ENCODE measurements at places on chromosomes 4 and X.

DNA sequence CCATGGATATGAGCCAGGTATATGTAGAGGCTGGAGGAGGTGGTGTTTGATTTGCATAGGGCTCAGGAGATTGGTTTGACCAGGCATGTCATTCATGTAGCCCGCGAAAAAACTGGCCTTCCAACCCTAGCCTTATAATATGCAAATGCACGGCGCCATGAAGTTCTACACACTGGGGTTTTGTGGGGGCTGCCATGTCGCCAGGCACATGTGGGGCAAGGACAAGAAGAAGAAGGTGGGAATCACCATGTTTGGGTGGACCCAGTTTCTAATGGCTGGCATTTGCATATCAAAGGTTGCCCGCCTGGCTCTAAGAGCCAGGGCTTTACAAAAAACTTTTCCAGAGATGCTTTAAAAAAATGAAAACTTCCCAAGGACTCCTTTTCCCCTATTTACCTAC is 1251.0 kb downstream of the PCDH18 start:
- no peak for DNase-seq

- no peak for DNase-seq
Measured at GRCh38 chrX:127207326-127207725, 387.8 kb downstream of the PRR32 start.

DNA sequence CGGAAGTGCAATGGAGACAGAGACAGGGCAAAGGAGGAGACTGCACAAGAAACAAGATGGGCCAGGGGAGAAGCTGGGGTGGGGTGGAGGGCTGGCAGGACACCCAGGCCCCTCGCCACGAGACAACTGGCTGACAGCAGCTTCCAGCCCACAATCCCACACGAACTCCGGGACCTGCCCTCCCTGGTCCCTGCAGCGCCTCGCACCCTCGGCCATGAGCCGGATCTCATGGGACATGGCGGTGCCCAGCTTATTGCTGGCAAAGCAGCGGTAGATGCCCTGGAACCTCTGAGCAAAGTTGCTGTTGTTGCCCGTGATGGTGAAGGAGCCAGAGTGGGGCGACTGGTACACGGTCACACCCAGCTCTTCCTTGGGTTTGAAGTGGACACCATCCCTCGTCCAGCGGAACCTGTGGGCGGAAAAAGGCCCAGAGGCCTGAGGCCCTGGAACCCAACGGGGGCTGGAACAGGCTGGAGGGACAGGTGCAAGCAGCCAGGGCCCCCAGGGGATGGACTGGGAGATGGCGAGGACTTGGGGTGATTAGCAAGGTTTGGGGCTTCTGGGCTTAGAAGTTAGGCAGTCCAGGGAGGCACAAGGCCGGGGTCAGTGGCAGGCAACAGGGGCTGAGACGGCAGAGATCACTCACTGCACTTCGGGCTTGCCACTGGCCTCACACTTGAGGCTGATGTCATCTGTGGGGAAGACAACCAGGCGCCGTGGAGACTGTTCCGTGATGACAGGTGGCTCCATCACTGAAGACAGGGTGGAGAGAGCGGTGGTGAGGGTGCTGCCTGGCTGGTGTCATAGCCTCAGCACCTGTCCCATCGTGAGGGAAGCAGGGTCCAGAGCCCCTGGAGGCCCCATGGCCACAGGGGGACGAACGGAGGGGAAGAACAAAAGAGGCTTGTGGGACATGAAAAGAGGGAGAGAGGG is 13.8 kb downstream of the L1CAM start:
- no peak for DNase-seq

GRCh38 chr4:163092093-163092492 is 74.6 kb downstream of the NAF1 start:
- no peak for DNase-seq

GRCh38 chrX:108892501-108892900 is 156.1 kb upstream of the IRS4 start:
- DNase-seq: no peak

- DNase-seq: no peak
Measured at GRCh38 chrX:28278251-28278650, 297.0 kb upstream of the DCAF8L1 start.

GRCh38 chr4:158964114-158964727 is 138.7 kb upstream of the RAPGEF2 start:
- no peak for DNase-seq

DNA sequence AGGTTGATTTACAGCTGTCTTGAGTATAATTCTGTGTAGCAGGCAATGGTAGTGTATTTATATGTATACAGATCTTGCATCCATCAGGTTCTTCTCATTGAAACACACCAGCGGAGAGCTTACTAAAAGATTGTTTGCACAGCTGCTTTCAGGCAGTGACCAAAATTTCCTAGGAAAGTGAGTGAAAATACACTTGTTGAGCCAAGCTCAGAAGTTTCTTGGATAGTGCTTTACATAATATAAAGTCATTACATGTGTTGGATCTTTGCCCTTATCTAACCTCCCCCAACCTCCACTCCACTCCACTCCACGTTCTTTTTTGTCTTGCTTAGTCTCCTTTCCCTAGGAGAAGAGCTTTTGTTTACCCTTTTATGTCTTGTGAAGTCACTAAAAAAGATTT is 34.1 kb downstream of the CNKSR2 start:
- DNase-seq: no peak

DNA sequence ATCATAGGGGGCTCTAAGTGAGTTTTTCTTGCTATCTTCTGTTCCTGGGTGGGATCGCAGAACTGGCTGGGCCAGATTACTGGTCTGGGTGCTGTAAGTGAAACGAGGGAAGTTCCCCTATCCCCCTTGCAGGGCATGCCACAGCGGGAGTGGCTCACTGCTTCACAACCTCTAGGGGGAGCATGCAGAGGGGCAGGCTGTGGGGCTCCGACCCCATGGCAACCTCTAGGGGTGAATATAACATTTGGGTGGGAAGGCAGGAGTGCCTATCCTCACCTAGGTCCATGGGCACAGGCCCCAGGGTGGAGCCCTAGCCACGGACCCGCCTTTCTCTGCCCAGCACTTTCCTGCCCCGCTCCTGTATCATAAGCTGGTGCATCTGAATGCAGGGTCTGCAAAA is 1.7 kb upstream of the RRAGB start:
- no peak for DNase-seq

GRCh38 chr4:148503681-148504080 is 61.5 kb upstream of the NR3C2 start:
- DNase-seq: no peak
